NCI-H1105 (cell line): ENCODE measurements at places on chromosomes 13 and 19.

GRCh38 chr13:83831796-83832195 lies 50.5 kb downstream of the SLITRK1 start:
- DNase-seq = no peak

GRCh38 chr13:24288870-24289269 lies 20.5 kb upstream of the C1QTNF9 start:
- DNase-seq = no peak

- DNase-seq = no peak
Measured at GRCh38 chr13:67147342-67148133, 82.6 kb downstream of the PCDH9 start.

DNA sequence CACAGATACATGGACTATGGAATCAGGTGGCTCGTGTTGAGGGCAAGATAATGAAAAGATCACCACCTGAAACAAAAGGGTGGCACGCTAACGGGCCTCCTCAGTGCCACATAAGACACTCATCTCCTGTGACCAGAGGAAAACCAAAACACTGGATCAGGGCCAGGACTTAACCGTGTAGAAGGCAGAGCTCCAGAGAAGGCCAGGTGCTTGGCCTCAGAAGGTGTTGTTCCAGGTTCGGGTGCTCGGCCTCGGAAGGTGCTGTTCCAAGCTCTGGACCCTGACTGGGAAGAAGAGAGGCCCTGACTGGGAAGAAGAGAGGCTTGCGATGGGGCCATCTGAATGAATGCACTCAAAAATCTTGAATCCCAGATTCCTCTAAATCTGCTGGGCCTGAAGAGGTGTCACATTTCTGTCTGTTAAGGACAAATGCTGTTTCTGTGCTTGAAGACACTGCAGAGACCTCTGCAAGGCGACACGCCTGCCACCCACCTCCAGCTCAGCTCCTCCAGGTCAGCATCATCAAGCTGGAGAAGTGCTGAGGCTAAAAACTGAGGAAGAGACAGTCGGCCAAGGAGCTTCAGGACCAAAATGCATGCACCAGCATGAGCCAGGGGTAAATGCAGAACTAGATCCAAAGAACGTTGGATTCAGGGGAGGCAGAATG lies 2.7 kb upstream of the RASA3 start:
- no peak for DNase-seq

GRCh38 chr13:74978591-74978990 lies 503.4 kb downstream of the TBC1D4 start:
- DNase-seq = no peak

GRCh38 chr13:113052206-113052605 lies 53.4 kb upstream of the F7 start:
- DNase-seq = no peak

DNA sequence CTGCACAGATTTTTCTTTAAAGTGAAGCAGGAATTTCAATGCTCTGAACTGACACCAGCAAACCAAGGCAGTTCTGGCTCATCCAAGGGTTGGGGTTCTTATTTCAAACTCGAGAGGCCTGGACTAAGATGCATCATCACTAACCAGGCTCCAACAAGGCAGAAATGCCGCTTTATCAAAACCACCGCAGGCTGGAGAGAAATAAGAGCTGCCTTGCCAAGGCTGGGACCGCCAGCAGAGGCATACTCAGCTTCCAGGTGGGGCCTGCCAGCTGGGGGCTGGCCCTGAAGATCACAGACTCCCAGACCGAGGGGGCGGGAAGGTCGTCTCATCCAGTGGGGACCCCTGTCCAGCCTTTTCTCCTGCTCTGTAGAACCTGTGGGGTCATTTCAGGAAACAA lies 37.4 kb upstream of the GAS6 start:
- DNase-seq = no peak
